Stimulated activated CD8-positive, alpha-beta memory T cell treated with anti-CD3 and anti-CD28 coated beads, Interleukin-4, amount 100 ng/mL, for 1 hour (primary cell): ENCODE measurements at places on chromosomes 2 and 18.

GRCh38 chr2:65536596-65536995 is 104.2 kb upstream of the SPRED2 start:
- no peak for DNase-seq

GRCh38 chr2:5330961-5331360 is 361.2 kb upstream of the SOX11 start:
- no peak for DNase-seq

- DNase-seq, result no peak
Observed at GRCh38 chr2:88560619-88561307, 66.5 kb downstream of the EIF2AK3 start.

DNA sequence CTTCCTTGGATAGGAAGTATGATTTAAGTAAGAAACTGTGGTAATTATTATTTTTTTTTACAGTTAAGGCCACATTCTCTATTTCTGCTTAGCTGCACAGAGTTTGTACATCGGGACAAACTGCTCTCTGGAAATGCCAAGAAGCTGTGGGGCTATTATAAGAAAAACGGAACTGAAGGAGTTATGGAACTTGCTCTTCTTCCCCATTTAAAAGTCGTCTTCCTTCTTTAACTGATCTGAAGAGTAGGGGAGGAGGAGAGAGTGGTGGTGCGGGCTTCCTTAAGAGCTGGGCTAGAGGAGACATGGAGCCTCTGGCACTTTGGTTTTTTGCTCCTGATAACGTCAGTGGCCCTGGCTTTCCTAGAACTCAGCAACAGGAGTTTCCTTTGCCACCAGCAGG is 54.4 kb downstream of the RAB31 start:
- DNase-seq, result no peak

GRCh38 chr18:59323931-59324622 is 5.6 kb upstream of the CPLX4 start:
- no peak for DNase-seq

GRCh38 chr2:203400805-203401585 is 72.8 kb downstream of the ABI2 start:
- no peak for DNase-seq

DNA sequence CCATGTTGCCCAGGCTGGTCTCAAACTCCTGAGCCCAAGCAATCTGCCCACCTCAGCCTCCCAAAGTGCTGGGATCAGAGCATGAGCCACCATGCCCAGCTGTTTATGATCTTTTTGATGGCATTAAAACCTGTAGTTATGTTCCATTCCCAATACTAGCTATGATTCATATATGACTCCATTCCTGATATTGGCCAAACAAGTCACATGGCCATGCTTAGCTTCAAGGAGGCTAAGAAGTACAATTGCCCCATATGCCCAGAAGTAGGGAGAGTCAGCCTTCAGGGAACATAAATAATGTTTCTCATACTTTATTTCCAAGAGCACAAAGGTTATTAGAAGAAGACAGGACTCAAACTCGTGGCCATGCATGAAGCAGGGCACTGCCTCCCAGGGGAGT is 132.4 kb upstream of the RAB6C start:
- DNase-seq, result no peak

DNA sequence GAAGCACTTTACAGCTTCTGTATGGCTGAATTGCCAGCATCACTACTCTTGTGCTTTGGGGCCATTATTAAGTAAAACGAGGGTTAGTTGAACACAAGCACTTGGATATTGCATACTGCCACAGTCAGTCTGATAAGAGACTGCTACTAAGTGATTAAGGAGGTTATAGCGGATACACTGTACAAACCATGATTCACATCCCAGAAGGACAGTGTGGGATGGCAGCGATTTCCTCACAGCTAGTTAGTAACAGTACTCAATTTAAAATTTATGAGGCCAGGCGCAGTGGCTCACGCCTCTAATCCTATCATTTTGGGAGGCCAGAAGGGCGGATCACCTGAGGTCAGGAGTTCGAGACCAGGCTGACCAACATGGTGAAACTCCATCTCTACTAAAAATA is 2.6 kb upstream of the BMPR2 start:
- no peak for DNase-seq

- no peak for DNase-seq
Observed at GRCh38 chr2:173051463-173052215, 24.0 kb upstream of the MAP3K20 start.

DNA sequence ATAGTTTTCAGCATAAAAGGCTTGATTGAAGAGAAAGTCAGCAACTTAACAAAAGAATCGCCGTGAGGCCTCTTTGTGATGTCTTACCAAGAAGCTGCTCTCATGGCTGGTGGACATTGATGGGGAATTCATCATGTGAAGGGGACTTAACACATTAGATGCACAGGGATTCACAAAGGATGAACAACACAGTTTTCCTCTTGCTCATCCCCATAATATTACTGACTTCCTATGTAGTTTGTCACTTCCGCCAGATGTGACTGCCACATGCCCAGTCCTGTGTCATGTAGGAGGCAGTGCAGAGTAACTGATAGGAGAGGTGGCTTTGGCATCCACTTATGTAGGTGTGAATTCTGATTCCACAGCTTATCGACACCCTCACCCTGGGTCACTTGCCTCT is 232.6 kb upstream of the LYPD1 start:
- no peak for DNase-seq

- no peak for DNase-seq
Observed at GRCh38 chr2:64608867-64609226, 44.9 kb downstream of the SERTAD2 start.

- no peak for DNase-seq
Observed at GRCh38 chr2:67604360-67604759, 207.2 kb downstream of the ETAA1 start.

GRCh38 chr18:56433919-56434318 is 204.5 kb downstream of the TXNL1 start:
- DNase-seq, result no peak

- DNase-seq, result no peak
Observed at GRCh38 chr2:191321861-191322662, 76.9 kb downstream of the MYO1B start.

GRCh38 chr2:216651351-216651881 is 18.2 kb downstream of the IGFBP2 start:
- no peak for DNase-seq

- no peak for DNase-seq
Observed at GRCh38 chr2:56449449-56449860, 265.7 kb downstream of the CCDC85A start.

DNA sequence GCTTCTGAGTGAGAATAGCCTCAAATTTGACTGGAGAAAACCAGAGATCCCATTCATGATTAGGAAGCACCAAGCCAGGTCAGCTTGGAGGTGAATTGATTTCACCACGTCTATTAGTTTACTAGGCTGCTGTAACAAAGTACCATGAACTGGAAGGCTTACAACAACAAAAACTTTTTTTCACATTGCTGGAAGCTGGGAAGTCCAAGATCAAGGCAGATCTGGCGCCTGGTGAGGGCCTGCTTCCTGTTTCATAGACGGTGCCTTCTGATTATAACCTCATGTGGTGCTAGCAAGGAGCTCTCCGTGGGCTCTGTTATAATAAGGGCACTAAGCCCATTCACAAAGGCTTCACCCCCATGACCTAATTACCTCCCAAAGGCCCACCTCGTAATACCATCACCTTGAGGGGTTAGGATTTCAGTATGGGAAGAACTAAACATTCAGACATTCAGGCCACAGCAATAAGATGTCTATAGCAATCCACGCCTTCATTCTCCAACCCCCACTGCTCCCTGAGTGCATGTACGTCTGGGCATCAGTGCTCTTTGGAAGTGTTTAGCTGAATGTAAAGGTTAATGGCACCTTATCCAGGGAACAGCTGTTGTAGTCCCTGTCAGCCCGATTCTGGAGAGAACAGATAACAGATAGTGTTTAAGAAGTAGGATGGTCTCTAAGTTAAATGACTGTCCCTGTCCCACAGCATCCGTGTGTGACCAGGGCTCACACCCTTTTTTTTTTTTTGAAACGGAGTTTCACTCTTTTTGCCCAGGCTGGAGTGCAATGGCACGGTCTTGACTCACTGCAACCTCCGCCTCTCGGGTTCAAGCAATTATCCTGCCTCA is 89.2 kb downstream of the SOCS6 start:
- no peak for DNase-seq

DNA sequence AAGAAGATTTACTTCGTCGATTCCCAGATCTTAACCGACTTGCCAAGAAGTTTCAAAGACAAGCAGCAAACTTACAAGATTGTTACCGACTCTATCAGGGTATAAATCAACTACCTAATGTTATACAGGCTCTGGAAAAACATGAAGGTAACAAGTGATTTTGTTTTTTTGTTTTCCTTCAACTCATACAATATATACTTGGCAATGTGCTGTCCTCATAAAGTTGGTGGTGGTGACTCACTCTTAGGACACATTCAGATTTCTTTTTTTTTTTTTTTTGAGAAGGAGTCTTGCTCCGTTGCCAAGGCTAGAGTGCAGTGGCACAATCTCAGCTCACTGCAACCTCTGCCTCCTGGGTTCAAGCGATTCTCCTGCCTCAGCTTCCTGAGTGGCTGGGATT is 26.8 kb downstream of the MSH2 start:
- no peak for DNase-seq

DNA sequence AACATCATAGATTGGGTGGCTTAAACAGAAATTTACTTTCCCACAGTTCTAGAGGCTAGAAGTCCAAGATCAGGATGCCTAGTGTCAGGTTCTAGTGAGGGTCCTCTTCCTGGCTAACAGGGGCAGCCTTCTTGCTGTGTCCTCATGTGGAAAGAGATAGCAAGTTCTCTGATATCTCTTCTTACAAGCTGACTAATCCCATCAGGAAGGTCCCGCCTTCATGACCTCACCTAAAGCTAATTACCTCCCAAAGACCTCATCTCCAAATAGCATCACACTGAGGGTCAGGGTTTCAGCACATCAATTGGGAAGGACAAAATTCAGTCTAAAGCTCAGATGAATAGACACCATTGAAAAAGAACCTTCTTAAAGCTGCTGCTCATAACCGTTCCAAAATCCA is 22.9 kb downstream of the ACVR1 start:
- no peak for DNase-seq

- DNase-seq, result no peak
Observed at GRCh38 chr2:73859721-73860586, 31.2 kb downstream of the STAMBP start.

DNA sequence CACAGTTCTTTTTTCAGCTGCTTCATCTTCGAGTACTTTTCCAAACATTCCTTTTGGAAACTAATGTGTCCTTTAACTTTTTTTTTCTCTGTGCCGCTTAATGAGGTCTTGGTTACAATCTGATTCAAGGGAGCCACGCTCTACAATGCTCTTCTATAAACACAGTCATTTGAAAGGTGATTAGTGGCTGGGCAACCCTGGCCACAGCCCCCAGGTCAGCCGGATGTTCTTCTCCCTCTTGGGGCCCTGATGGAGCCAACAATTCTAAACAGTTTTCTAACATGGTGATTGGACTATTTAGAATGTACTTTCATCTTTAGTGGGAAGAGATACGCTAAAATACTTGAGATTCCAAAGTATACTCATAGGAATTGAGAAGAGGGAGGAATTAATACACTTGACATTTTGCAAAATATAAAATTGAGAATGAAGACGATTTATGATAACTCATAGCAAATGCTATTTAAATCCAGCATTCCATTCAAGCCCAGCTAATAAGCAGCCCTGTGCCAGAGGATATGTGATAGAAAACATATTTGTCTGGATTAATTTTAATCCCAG is 83.7 kb upstream of the MBOAT2 start:
- no peak for DNase-seq

GRCh38 chr18:46657115-46657955 is at the start of gene LOXHD1:
LOXHD1 (minus strand) TSS chr18:46657220; CDS start chr18:46657033, 187 bp downstream.
- no peak for DNase-seq

- no peak for DNase-seq
Observed at GRCh38 chr2:74481961-74482800, 617 bp downstream of the CCDC142 start.

DNA sequence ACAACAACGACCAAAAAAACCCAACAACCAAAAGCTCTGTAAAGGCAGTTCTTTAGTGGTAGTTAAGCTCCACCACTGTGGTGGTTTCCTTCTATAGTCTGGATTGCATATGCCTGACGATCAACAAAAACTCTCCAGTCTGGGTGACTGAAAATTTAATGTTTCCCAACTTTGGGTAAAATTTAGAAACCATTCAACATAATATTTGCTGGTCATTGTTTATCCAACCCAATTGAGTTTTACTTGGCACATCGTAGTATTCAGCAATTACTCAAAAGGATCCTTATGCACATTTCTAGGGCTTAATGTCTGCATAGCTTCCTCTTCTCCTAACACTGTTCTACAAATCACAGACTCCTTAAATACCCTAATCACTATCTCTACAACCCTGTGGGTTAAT is 1080.2 kb upstream of the NRXN1 start:
- no peak for DNase-seq

- DNase-seq, result no peak
Observed at GRCh38 chr18:43148231-43148630, 32.7 kb upstream of the RIT2 start.

GRCh38 chr18:2987876-2988790 is 24.8 kb downstream of the LPIN2 start:
- DNase-seq, result no peak

DNA sequence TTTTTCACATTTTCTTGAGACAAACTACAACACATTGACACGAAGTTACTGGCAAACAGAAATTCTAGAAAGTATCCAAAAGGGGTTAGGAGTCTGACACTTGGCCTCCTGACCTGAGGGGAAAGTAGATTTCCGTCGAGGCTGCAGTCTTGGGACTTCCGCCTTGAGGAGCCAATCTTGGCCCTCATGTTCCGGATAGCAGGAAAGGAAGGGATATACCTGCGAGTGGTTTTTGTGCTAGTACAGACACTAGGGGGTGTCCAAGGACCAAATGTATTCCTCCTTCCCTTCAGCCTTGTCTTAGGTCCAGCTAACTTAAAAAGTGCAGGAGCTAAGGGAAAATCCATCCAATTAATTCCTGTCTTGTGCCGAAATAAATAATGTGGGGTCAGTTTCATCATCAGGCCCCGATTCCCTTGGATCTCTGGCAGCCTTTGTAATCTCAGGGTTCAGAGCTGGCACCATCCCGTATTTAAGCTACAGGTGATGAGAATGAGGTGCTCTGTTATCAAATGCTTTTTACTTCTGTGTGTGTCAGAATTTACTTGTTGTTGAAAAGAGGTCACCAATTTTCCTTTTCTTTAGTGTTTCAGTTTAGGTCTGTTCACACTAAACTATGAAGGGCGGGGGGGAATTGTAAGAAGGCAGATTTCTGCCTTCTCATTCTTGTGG is 330.2 kb upstream of the FANCL start:
- no peak for DNase-seq

DNA sequence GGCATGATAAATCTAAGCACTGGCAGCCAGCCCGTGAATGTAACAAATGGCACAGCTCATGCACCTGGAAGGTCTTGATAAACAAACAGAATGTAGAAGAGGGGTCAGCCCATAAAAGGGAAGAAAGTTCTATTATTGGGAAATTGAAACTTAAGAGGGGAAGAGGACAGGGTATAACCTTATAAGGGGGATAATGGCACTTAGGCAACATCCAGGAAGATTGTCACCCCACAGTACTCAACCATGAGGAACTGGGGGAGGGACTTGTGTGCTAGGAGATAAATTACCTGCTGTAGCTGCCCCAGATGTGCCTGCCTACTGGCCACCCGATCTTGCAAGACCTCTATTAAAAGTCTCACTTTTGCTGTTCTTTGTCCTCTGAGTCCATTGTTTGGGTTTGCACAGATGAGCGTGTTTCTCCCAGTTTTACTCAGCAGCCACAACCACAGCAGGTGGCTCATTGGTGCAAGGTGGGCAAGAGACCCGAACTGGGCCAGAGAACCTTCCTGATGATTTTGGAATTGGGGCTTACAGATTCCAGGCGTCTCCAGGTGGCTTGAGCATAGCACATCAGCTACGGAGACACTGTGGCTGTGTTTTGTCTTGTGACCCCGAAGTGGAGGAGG is 79.0 kb upstream of the TAF1B start:
- no peak for DNase-seq
